Cardiac muscle cell (in vitro differentiated cells and primary cell): ENCODE measurements at places on chromosomes 4 and X. TPM values are rescaled to one million over a fixed set of nuclear protein-coding genes. Genes with fewer than 3 reads are reported as not detected.

TMEM47 gene
- 33.3 and 43.7 TPM in 2 replicates for total RNA-seq

CENPVL1 gene
- 1.4 TPM in 2 replicates for total RNA-seq

L1CAM gene
- 0.86 and 1.1 TPM in 2 replicates for total RNA-seq

PSAPL1 gene
- 4.4 and 4.6 TPM in 2 replicates for total RNA-seq

CT45A3 gene
- not detected in 2 replicates for total RNA-seq

GASK1B gene
- total RNA-seq: 17.3 and 19.1 TPM in 2 replicates

SPANXC gene
- not detected in 2 replicates for total RNA-seq

MAGEE1 gene
- 5.8 and 6.3 TPM in 2 replicates for total RNA-seq

CFP gene
- 0.07 and 0.09 TPM in 2 replicates for total RNA-seq

MAGED4 gene
- 70.5 and 73.7 TPM in 2 replicates for total RNA-seq

SPINK2 gene
- not detected in 2 replicates for total RNA-seq

MMAA gene
- total RNA-seq: 2.0 and 3.1 TPM in 2 replicates

GAGE12H gene
- not detected in 2 replicates for total RNA-seq

VCX gene
- 0.39 TPM in 1 of 2 replicates, not detected in the other for total RNA-seq

FOXP3 gene
- total RNA-seq: 0.07 and 0.18 TPM in 2 replicates

FAT1 gene
- total RNA-seq: 82.3 and 98.1 TPM in 2 replicates

RNF175 gene
- 1.3 and 1.9 TPM in 2 replicates for total RNA-seq

LRRC66 gene
- 1.3 and 2.7 TPM in 2 replicates for total RNA-seq

GPM6B gene
- total RNA-seq: 3.4 and 6.1 TPM in 2 replicates

ATP2B3 gene
- 0.14 and 0.21 TPM in 2 replicates for total RNA-seq

STOX2 gene
- 11.5 and 20.1 TPM in 2 replicates for total RNA-seq

FAM236D gene
- not detected in 2 replicates for total RNA-seq

SPON2 gene
- 0.12 and 0.42 TPM in 2 replicates for total RNA-seq

ZFP92 gene
- 0.09 TPM in 1 of 2 replicates, not detected in the other for total RNA-seq

FATE1 gene
- total RNA-seq: 0.15 and 0.18 TPM in 2 replicates

MXRA5 gene
- 0.09 and 0.25 TPM in 2 replicates for total RNA-seq

DDIT4L gene
- total RNA-seq: 4.0 and 5.0 TPM in 2 replicates

SETD7 gene
- 10.3 and 20.4 TPM in 2 replicates for total RNA-seq

PNMA3 gene
- 8.3 and 19.7 TPM in 2 replicates for total RNA-seq

GRIA3 gene
- total RNA-seq: 2.8 and 5.9 TPM in 2 replicates

ITGB1BP2 gene
- 99.7 and 158 TPM in 2 replicates for total RNA-seq

CENPE gene
- 1.1 and 16.4 TPM in 2 replicates for total RNA-seq

DNAAF6 gene
- total RNA-seq: 0.06 TPM in 1 of 2 replicates, not detected in the other

MGARP gene
- total RNA-seq: 2.8 and 3.0 TPM in 2 replicates

ASB5 gene
- not detected in 2 replicates for total RNA-seq

PCYT1B gene
- total RNA-seq: 37.4 and 41.1 TPM in 2 replicates

TNIP3 gene
- total RNA-seq: not detected in 2 replicates

H2BW2 gene
- total RNA-seq: not detected in 2 replicates

NAA11 gene
- total RNA-seq: not detected in 2 replicates

AVPR2 gene
- not detected in 2 replicates for total RNA-seq

WWC2 gene
- total RNA-seq: 14.3 and 30.2 TPM in 2 replicates

PAGE5 gene
- not detected in 2 replicates for total RNA-seq
